ENCODE measurements at places on chromosomes 7 and 10. TPM values are rescaled to one million over a fixed set of nuclear protein-coding genes. Genes with fewer than 3 reads are reported as not detected.

DNA sequence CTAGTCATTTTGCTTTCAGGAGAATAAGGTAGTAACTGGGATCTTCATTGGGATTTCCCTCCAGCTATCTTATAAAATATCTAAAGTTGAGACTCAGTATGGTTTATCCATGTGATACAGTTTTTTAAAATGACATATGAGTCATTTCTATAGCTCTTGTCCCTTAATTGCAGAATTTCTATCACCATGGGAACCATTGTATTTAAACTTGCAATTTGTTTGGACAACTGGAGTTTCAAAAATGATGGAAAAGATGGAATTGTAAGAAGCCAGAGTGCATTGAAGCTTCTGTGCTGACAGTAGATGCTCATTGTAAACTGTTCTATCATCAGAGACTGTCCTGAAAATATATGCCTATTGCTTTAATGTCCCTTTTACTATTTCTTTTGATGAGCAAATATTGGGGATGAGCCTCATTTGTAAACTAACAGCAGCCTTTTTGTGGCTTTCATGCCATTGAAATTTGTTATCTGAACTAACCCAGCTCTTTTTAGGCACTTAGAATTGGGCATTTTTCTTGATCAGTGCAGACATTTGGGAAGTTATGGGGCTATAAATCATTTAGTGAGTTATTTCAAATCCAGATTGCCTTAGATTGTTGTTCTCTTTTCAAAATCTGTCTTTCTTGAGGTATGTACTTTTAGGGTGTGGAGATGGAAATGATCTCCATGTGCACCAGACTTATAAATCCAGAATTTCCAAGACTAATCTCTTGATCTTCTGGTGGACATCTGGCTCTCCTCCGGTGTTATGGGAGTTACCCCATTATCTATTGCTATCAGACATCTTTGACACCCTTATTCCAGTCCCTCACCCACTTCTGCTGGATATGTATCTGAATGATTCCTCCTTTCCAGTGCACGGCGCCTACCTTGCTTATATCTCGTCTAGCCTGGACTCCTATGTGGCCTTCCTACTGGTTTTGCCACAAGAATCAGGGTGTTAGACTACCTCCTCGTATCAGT, 159.0 kb downstream of the SND1 start:
- peak; percentile 38 for DNase-seq

Gene ANKRD2
- total RNA-seq, result not detected

- no peak for DNase-seq
Measured at GRCh38 chr10:94115725-94116124, 122.0 kb downstream of the PLCE1 start.

DNA sequence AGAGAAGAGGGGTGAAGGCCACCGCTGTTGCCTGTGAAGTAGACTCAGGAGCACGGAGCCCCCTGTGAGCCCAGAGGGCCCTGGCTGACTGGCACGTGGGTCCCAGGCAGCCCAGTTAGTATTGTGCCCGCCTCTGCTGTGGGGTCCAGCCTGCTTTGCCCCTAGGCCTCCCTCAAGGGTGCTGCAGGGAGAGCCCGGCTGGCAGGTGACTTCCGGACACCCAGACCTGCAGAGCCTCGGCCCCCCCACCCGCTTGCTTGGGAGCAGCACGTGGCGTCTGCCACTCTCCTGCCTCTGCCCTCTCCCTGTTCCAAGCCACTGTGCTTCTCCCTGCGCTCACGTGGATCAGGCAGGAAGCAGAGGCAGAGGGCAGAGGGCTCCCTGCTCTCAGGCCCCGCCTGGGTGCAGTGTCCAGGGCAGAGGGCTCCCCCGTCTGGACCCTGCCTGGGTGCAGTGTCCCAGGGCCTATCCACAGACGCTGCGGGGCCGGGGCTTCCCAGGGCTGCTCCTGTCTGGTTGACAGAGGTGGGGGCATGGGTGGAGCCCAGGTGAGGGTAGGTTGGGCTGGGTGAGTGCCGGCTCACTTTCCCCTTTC, 88.4 kb downstream of the DNAJB6 start:
- DNase-seq, result no peak

- no peak for DNase-seq
Measured at GRCh38 chr7:99493823-99494222, 6.3 kb downstream of the ZNF394 start.

- no peak for DNase-seq
Measured at GRCh38 chr10:113782367-113782766, 30.9 kb downstream of the PLEKHS1 start.

Gene SYCE1
- 2.6 TPM for total RNA-seq

DNA sequence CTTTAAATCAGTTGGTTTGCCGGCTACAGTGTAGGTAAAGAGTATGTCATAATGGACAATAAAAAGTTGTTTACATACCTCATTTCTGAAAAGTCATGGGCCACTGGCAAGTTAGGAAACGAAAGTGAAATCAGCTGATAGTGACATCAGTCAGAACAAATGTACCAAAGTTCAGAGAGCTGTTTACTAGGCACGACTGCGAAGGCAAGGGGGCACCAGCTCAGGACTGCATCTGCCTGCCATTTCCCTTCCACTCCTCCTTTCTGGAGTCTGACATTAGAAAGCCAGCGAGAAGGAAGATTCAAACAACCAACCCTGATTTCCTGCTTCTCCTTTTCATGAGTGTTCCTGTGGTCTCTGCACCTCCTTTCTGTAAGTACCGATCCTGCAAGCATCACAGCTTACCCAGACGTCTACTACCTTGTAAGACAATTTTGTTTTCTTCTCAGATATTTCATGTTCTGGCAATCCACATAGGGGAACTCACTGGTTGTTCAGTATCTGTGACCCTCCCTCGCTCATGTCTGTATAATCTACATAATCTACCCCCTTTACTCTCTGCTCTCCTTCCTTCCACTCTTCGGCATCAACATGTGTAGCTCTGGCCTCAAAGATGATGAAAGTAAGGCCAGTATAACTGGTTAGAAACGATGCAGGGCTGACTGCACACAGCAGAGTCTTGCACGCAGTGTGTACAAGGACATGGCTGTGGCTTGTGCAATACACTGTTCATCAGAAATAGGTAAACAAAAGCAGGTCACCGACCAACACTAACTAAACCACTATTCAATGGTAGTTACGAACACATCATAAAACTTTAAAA, at the start of gene TMEM140:
TSS of gene TMEM140 (plus strand) at position 174 of the 823 bp plus-strand sequence. CDS start 16,370 bp downstream, outside the sequence.
- DNase-seq, result peak; percentile 46

- DNase-seq, result no peak
Measured at GRCh38 chr10:11609492-11610093, 1.9 kb downstream of the USP6NL start.

Gene PSPH
- 26.0 TPM for total RNA-seq

GRCh38 chr10:113433711-113434110, 119.1 kb upstream of the HABP2 start:
- DNase-seq, result no peak

DNA sequence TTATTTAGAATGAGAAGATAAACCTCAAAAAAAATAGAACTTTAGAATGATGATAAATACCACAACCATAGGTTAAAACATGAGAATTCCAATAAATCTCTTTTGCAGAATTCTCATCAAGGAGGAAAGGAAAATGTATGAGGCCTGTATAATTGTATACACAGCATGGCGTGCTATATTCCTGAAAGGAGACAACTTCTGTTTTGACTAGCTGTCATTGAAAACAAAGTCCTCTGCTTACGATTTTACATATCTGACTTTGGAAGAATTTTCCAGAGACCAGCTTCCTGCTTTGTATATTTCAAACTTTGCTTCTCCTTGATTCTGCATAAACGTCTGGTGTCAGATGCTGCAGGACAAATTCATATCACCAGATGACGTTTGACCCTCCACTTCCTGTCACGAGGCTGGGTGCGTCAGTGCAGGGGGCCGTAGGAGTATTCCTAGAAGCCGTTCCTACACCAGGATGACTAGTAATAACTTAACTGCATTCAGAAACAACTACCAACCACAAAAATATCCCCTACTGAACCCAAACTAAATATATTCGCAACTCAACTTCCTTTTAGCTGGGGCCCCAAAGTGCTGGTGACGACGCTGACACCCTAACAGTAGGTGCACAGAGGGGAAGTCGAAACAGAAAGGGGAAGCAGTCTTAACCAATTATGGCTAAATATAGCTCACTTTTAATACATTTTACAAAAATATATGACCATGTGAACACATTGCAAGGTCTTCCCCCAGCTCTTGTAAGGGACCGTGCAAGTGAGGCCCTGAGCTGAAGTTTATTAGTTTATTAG, 178.6 kb upstream of the INHBA start:
- peak; percentile 43 for DNase-seq

DNA sequence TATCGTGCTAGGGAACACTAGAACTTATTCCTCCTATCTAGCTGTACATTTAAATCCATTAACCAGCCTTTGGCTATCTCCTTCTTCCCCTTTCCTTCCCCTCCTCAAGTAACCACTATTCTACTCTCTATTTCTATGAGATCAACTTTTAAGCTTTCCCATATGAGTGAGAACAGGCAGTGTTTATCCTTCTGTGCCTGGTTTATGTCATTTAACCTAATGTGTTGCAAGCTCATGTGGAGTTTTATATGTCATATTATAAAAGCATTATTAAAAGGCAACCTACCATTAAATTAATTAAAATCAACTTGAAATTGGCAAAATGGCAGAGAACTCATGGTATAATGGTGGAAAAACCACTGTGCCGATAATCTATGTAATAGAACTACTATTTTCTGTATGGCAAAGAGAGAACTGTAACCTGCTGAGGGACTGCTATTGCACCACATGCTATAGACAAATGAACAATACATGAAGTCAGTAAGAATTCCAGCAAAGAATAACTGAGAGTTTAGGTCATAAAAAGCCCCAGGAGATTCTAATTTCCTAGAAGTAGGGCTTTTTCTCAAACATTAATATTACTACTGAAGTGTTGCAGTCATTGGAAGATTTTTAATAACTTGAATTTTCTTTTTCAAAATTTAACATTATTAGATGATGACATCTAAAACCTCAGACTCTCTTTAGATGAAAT, 81.8 kb downstream of the LRRN3 start:
- DNase-seq, result no peak
